ENCODE measurements at places on chromosomes 11 and 22.

- no peak for DNase-seq
Observed at GRCh38 chr22:50500452-50500851, 7.0 kb downstream of the LMF2 start.

DNA sequence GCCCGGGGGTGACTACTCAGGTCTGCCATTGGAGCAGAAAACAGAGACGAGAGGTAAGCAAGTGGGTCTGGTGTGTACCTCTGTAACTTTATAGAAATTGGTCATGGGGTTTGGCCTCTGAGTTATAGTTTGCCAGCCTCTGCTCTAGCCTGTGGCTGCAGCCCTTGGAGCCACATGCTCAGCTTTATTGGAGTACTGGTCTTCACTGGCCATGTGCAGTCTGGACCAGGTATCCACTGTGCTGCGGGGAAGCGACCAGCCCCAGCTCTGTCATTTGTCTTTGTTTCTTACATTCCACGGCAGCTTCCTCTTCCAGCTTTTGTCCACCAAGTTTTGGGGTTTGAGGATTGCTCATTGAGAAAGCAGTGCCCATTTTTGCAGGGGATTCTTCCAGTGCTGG is 453.4 kb downstream of the TBC1D22A start:
- no peak for DNase-seq

- peak; percentile 28 for DNase-seq
Observed at GRCh38 chr11:12680246-12680939, 6.2 kb downstream of the TEAD1 start.

- no peak for DNase-seq
Observed at GRCh38 chr11:87374038-87374807, 336.5 kb downstream of the TMEM135 start.

DNA sequence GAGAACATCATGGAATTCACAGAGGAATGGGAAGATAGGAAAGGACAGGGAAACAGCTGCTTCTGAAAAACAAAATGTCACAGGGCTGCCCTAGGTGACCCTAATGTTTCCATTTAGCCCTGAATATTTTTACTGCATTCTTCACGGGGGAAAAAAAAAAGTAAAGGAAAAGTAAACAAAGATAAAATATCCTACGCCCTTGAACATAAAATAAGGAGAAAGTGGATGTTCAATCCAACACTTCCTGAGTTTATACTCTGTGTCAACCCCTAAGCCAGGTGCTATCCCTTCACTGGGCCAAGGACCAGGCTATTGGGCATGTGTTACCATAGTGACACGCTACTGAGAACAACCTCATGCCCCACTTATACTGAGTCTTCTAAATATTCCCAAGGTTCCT is 84.7 kb downstream of the FAM76B start:
- DNase-seq = no peak

DNA sequence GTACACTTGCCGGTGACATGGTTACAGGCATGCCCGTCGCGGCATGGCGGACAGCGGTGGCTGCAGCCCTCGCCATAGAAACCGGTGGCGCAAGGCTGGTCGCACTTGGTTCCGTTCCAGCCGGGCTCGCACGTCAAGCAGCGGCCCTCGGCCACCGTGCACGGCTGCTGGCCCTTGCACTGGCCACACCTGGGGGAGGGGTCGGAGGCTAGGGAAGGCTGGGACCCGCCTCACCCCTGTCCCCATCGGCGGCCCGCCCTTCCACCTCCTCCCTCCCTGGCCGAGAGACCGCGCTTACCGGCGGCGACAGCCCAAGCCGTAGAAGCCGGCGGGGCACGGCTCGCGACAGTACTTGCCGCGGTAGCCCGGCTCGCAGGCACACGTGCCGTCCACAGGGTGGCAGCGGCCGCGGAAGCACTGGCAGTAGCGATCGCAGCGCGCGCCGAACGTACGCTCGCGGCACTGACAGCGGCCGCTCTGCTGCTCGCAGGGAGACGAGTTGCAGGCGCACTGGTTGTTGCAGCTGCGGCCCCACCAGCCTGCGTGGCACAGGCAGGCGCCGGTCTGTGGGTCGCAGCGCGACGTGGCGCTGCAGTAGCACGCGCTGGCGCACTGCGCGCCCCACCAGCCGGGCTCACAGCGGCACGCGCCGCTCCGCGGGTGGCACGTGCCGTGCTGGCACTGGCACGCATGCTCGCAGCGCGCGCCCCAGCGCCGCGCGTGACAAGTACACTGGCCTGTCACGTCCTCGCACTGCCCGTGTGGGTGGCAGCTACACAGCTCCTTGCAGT is 6.7 kb downstream of the SCARF2 start:
- DNase-seq = peak; percentile 66

DNA sequence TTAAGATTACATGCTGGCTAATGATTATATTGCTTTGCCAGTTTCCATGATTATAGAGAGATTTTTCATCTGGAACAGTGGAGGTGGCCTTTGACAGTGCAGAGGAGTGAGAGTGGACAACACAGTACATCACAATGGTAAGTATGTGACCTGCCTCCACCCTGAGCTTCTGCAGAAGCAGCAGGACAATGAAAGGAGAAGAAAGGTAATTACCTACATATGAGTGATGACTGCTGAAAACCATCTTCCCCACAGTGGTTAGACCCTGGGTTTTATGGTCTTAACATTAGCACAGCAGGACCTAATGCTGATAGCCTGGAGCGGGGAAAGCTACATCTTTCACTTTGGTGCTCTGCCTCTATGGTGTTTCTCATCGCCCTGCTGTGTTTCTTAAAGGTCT is 454.7 kb upstream of the DDI1 start:
- no peak for DNase-seq

- DNase-seq = peak; percentile 94
Observed at GRCh38 chr22:37121887-37122591, 12.5 kb upstream of the TMPRSS6 start.

DNA sequence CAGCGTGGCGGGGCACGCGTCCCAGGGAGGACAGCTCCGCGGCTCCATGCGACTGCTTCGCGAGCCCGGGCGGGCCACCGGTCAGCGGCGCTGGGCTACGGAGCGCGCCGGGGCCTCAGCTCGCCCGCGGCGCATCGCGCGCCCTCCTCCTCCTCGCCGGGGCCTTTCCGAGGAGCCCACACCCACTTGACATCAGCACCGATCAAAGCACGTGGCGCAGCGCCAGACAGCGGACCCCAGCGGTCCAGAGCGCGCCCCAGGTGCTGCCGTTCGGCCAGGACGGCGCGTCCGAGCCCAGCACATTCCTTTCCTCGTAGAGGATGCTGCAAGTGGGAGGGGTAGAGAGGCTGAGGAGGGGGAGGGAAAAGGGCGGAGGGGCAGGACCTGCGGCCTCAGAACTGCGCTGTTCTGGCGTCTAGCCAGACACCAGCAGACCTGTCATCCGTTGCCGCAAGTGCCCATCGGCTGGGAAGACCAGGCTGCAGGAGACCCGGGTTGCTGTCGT is 88.6 kb downstream of the PLEKHA7 start:
- peak; percentile 12 for DNase-seq

DNA sequence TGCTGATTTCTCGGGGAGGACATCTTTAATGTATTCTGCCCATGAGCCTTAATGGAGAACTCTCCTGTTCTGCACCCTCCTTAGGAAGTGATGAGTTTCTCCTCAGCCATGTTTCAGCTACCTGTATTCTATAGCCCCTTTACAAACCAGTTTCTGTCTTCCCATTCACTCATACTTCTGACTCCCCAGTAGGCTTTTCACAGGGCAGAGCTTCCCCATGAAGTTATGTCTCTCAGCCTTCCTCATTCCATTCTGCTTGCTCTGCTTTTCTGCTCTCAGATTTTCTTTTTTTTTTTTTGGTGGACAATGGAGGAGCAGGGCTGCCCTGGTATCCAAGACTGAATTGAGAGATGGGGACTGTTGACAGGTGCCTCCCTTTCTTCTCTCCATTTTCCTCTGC is 4.3 kb upstream of the OR52R1 start:
- no peak for DNase-seq

GRCh38 chr22:32737811-32738497 is 63.6 kb upstream of the TIMP3 start:
- no peak for DNase-seq

DNA sequence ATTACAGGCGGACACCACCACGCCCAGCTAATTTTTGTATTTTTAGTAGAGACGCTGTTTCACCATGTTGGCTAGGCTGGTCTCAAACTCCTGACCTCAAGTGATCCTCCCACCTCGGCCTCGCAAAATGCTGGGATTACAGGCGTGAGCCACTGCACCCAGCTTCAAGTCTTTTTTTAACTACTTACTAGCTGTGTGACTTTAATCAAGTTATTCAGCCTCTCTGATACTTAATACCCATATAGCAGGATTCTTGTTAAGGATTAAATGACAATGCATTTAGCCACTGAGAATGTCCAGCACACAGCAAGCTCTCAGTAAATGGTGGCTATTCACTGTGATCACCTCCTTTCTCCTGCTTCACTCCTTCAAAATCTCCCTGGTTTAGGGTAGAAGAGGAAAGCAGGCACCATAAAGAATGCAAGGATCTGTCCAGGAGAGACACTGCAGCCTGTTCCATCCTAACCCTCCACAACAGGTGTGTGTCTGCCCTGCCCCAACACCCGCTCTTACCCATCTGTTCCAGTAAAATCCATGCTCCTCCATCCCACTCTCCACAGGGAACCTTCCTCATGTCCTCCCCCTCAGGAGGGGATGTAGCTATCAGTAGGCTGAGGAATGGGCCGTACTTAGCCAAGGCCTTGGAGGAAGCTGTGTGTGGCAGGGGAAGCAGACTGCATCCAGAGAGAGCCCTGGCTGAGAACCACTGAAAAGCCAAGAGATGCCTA is 69.3 kb downstream of the MICAL3 start:
- DNase-seq = no peak

- DNase-seq = peak; percentile 75
Observed at GRCh38 chr11:5624489-5625279, at the start of gene TRIM34. Gene TRIM34 (plus strand): TSS chr11:5625001. CDS start chr11:5632332, 7,331 bp downstream.

GRCh38 chr22:26023104-26023775 is 146.0 kb upstream of the SEZ6L start:
- DNase-seq = no peak

DNA sequence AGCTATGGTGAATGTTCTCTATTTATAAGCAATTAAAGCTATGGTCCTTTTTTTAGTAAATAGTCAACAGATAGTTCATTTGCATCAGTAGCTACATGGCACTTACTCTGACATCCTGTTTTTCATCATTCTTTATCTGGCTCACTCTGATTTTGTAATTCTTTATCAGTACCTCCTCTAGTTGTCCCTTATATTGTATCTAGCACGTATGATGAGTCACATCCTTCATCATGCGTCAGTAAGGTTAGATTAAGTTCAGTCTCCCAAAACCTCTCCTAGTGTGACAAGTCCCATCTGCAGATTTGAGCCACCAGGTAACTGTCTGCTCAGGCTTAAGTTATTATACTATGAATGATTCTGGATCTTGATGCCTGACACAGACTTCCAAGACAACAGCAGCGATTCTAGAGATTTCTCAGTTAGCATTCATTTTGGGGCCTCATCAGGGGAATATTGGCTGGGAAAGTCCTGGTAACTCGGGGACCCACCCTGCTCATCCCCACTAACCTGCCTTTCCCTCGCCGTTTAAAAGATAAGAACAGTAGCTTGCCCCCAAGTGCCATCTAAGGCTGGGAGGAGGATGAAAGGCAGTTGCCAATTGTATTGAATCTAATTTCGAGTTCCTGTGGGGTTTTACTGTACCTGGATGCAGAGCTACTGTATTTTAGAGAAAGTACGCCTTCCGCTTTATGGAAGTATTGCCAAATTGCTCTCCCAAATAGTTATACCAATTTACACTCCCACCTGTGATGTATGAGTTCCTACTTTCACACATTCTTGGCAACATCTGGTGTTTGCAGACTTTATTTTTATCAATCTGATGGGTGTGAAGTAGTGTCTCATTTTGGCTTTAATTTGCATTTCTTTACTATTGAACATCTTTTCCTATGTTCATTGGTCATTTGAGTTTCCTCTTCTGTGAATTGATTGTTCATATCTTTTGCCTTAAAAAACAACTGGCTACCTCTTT is 55.9 kb downstream of the ZC3H12C start:
- no peak for DNase-seq

- DNase-seq = peak; percentile 15
Observed at GRCh38 chr11:14270690-14271542, 88.1 kb downstream of the RRAS2 start.

DNA sequence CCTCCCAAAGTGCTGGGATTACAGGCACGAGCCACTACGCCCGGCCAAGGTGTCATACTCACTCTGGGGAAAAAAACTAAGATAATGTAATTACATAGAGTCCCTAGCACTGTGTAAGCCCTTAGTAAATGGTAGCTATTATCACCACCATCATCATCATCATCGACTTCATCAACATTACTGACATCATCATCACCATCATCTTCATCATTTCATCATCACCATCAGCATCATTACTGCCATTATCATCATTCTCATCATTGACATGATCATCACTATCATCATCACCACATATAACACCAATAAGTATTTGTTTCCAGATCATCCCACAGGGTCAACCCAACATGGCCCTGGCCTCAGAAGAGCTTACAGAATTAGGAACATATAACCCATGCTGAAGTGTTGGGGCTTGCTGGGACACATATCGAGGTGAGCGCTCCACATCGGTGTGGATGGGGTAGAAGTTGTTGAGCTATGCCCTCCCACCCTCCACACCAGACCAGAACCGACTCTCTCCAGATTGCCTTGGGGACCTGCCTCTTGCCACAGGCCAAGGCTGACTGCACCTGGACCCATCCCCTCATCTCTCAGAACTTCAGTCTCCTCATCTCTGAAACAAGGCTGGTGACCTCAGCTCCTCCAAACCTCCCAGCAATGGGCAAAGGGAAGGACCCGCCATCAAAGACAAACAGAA is 14.7 kb upstream of the CD5 start:
- no peak for DNase-seq

GRCh38 chr22:27952091-27952490 is 33.0 kb upstream of the PITPNB start:
- DNase-seq = no peak

DNA sequence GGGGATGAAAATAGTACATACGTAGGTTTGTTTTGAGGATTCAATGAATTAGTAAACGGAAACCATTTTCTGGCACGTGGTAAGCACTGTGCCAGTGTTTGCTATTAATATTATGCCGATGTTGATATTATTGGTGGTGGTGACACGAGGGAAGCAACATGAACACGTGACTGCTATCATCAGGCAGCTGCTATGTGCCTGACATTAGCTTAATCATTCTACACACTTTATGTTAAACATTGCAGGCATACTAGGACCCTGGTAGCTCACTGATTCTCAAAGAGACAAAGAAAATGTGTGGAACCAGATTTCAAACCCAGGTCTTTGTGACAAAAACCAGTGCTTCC is 656 bp downstream of the SRRD start:
- DNase-seq = no peak
